ENCODE measurements at places on chromosomes 3 and 15. TPM values are rescaled to one million over a fixed set of nuclear protein-coding genes. Genes with fewer than 3 reads are reported as not detected.

The SPRED1 gene
- total RNA-seq = 1.2 TPM

The SERPINI2 gene
- total RNA-seq = not detected

The CFAP92 gene
- not detected for total RNA-seq

DNA sequence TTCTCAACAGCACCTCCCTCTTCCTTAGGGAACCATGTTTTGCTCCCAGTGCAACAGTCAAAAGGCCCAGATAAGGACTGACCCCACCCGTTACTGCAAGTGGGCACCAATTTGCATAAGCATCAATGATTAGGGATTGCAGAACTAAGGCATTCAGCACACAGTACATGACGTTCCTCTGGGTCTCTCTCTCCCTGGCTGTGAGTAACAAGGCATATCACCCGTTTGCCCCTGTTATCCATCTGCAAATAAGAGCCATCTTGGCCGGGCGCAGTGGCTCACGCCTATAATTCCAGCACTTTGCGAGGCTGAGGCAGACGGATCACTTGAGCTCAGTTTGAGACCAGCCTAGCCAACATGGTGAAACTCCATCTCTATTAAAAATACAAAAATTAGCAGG is 18.8 kb downstream of the MAGI1 start:
- DNase-seq = no peak

DNA sequence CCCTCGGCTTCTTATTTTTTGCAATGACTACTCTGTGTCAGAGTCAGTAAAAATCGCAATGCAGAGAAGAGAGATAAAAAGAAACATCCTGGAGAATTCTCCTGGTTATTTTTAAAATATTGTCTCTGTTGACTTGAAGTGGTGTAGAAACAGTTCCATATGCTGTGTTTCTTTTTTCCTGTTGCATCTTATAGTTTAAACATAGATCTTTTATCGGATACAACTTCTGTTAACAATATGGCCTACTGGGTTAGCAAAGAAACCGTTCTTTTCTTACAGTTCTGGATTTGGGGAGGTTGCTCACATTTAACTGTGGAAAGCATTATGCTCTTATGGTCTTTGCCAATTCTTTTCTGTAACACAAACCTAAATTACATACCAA is 769.1 kb upstream of the CFAP20DC start:
- DNase-seq = no peak

- no peak for DNase-seq
Observed at GRCh38 chr3:178139116-178139515, 397.1 kb upstream of the KCNMB2 start.

GRCh38 chr3:21791356-21791755 is 40.3 kb upstream of the ZNF385D start:
- no peak for DNase-seq

GRCh38 chr3:54131890-54132289 is 9.5 kb downstream of the CACNA2D3 start:
- DNase-seq = no peak

DNA sequence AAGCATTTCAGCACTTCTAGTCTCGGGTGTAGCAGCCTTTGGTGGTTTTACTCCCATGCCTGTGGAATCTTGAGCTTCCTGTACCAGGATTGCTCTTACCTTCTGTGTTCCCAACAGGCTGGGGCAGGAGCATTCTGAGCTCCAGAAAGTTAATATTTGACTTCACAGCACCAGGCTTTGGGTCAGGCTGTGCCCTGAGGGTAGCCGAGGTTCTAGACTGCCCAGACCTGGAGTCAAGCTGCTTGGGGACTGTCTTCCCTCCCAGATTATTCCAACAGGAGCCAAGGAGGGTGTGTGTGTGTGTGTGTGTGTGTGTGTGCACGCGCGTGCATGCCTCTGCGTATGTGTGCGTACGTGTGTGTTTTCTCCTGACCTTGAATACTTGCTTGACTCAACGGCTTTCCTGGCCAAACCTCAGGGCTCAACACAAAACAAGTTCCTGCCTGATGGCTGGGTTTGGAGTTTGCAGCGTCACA is 94.8 kb downstream of the FLNB start:
- DNase-seq = no peak

DNA sequence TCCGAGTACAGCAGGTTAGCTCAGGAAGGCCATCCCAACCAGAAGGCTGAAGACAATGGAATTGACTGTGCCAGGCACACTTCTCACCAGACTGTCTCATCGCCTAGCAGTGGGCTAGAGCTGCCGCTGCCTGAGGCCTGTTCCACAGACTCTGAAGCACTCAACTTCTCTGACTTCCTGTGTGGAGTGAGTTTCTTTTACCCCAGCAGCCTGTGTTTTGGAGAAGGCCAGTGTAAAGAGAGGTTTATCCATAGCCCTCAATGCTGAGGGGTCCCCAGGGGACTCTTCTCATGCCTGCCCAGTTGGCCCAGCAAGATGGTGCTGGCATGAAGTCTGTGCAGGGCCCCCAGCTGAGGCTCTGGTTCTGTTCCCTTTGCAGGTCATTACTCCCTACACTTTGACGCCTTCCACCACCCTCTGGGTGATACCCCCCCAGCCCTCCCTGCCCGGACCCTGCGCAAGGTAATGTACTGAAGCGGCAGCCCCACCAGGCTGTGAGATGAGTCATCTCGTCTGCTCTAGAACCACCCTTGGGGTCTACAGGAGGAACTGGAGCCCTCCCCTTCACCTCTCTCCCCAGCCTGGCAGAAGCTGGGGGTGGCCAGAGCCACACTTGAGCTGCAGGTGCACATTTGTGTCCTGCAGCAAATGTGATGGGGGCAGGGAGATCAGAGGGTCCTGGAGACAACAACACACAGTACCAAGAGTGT is 5.2 kb upstream of the MANF start:
- no peak for DNase-seq

GRCh38 chr15:38624244-38625205 is 59.9 kb upstream of the RASGRP1 start:
- DNase-seq = no peak

DNA sequence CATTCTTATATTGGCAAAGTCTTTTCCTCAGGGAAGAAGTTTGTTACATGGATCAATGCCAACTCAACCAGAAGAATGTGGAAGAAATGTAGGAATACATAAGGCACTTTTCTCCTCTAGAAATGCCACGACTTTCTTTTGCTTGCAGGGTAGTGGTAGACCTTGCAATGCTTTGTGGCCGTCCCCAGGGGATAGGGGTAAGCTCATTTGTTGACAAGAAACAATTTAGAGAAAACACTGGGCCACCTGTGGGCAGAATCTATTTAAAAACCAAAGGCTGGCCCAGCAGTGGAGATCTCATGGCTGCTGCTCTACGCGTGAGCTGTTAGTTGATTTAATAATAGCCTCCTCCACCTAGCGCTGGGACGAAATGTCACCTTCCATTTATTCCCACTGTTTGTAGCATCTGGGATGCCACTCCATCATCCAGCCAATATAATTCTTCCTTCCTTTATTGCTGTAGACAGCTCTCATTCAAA is 64.6 kb upstream of the PFN2 start:
- no peak for DNase-seq

DNA sequence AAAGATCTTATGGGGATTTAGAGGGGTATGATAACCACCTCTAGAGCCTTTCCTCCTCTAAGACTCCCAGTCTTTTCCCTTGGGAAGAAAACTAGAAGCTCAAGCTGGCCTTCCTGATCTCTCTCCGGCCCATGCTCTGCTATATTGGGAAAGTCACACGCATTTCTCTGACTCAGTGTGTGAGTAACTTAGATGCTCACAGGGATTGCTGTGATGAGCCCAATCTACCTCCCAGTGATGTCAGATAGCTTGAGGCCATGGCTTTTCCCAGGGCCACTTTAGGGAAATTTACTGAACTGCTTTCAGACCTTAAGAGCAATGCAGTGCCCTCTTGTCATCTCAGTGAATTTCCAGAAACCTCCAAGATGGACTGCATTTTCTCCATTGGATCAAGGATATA is 8.6 kb upstream of the ST8SIA2 start:
- DNase-seq = no peak

- no peak for DNase-seq
Observed at GRCh38 chr15:22942877-22943276, 37.3 kb downstream of the CYFIP1 start.

DNA sequence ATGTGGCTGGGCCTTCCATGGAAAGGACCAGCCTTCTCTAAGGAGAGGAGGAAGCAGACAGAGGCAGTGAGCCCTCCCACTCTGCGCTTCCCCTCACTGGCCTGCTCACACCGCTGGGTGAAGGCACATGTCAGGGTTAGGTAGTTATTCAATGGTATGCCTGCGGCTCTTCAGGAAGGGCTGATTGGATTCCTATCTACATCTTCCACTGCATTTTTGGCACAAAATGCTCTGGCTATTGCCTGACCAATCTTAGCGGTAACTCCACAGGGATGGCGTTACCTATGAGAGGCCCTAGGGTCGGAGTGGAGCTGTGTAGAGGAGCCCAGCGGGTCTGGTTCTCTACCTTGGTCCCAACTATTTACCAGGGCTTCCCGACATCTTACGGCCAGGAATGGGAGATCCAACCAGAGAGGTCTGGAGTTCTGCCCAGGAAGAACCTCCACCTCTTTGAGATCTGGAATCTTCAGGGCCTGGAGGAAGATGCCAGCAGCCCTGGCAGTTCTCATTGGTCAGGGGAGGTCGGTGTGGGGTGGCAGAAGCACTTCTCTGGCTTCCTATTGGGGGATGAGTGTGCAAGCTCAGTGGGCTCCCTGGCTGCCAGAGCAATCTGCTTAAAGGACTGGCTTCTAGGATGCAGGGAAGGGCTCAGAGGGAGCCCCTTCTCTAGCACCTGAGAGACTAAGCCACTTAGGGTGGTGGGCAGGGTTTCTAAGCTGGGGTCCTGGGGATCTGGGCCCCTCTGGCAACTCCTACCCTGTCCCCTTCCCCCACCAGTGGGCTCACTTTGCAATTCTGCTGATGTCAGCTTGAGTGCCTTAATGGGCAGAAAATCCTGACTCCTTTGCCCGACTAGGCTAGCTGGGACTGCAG is 24.3 kb downstream of the SNX33 start:
- no peak for DNase-seq

DNA sequence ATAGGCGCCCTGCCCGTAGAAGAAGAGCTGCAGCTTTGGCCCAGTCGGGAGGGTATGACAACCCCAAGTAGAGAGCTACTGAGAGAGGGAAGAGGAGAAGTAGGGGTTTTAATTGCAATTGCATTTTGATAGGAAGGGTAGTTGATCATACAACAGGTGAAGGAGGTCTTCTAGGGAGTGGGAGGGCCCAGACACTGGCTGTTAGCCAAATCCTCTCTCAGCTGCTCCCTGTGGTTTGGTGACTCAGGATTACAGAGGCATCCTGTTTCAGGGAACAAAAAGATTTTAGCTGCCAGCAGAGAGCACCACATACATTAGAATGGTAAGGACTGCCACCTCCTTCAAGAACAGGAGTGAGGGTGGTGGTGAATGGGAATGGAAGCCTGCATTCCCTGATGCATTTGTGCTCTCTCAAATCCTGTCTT is 408.9 kb upstream of the THBS1 start:
- no peak for DNase-seq

- no peak for DNase-seq
Observed at GRCh38 chr15:71802770-71803169, 7.6 kb upstream of the NR2E3 start.

- DNase-seq = no peak
Observed at GRCh38 chr3:195727606-195728195, 6.9 kb downstream of the MUC20 start.

GRCh38 chr3:85725809-85726208 is 767.0 kb downstream of the CADM2 start:
- DNase-seq = no peak

GRCh38 chr3:193701953-193702635 is 109.1 kb downstream of the OPA1 start:
- no peak for DNase-seq

- no peak for DNase-seq
Observed at GRCh38 chr15:77528968-77529319, 103.8 kb downstream of the LINGO1 start.

- DNase-seq = no peak
Observed at GRCh38 chr3:8840556-8840955, 71.1 kb upstream of the OXTR start.
